Stimulated activated CD8-positive, alpha-beta memory T cell treated with anti-CD3 and anti-CD28 coated beads, Interleukin-2, amount 100 ng/mL, for 48 hours (primary cell): ENCODE measurements at places on chromosomes 11 and 22.

DNA sequence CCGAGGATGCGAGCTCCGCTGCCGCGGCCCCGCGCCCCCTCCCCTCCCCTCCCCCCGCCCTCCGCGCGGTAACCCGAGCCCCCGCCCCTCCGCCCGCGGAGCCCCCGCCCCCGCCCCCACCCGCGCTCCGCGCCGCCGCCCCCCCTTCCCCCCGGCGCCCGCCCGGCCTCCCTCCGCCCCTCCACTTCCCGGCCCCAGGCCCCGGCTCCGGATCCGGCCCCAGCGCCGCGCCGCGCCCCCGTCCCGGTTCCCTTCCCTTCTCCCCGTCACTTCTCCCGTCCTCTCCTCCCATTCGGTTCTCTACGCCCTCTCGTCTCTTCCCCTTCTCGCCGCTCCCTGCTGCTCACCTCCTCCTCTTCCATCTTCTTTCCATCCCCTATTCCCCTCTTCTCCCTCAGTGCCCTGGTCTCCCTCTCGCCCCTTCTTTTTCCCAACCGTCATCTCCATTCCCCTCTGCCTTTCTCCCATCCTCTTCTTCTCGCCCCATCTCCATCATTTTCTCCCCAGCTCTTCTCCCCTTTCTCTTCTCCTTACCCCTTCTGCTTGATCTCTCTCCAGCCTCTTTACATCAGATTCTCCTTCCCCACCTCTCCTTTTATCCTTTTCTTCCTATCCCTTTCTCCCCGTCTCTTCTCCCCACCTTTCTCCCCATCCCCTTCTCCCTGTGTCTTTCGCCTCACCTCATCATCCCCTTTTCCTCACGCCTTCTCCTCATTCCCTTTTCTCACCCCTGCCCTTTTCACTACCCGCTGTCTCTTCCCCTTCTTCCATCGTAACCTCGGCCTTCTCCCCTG is at the start of gene DCHS1:
TSS of gene DCHS1 (minus strand) at position 20 of the 794 bp plus-strand sequence. CDS start 14,196 bp downstream, outside the sequence.
- no peak for DNase-seq

DNA sequence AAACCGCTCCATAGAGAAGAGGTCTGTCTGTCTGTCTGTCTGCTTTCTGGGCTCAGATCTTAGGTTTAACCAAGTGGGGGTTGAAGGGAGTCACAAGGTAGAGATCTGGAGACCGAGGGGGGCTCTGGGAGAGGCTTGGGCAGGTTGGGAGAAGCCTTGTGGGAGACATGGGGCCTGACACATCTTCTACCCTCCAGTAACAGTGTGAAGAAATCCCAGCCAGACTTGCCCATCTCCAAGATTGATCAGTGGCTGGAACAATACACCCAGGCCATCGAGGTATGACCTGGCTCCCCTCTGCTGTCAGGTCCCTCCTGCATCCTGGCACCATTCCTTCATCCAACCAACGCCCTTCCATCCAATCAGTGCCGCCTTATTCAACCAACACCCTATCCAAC is 7.4 kb downstream of the PRR33 start:
- no peak for DNase-seq

- DNase-seq: no peak
These were observed 2.8 kb upstream of the TSPO start for GRCh38 chr22:43148581-43148980.

- DNase-seq: no peak
These were observed 7.9 kb upstream of the SH3BP1 start for GRCh38 chr22:37631448-37632173.

- DNase-seq: no peak
These were observed 136.4 kb downstream of the NECTIN1 start for GRCh38 chr11:119592642-119593041.
